Stimulated activated CD4-positive, alpha-beta T cell treated with anti-CD3 and anti-CD28 coated beads, TNF-alpha, amount 100 ng/mL, for 48 hours (primary cell): ENCODE measurements at places on chromosomes 3 and 15.

GRCh38 chr3:165193366-165194254 lies 2.6 kb downstream of the SLITRK3 start:
- no peak for DNase-seq

DNA sequence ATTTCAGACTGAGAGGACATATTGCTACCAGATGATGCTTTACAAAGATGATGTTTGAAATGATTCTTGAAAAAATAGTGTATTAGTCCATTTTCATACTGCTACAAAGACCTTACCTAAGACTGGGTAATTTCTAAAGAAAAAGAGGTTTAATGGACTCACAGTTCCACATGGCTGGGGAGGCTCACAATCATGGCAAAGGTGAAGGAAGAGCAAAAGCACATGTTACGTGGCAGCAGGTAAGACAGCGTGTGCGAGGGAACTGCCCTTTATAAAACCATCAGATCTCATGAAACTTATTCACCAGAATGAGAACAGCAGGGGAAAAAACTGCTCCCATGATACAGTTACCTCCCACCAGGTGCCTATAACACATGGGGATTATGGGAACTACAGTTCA lies 658.4 kb upstream of the CFAP20DC start:
- no peak for DNase-seq

DNA sequence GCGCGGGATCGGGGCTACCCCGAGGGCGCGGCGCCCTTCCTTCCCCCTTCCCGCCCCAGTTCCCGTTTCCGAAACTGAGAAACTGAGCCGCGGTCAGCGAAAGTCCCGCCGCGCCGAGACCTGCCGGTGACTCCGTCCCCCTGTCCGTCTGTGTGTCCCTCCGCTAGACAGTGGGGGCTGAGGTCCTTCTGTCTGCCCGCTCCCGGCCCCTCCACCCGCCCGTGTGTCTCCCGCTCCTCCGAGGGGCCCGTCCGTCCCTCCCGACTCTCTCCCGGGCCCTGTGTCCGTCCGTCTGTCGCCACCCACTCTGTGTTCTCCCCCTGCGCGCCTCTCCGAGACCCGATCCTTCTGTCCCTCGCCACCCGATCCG lies 426 bp downstream of the PRKCD start:
- no peak for DNase-seq

GRCh38 chr3:188052169-188053035 lies 101.6 kb upstream of the LPP start:
- no peak for DNase-seq

- DNase-seq, result no peak
Measured at GRCh38 chr15:45089712-45090373, 24.1 kb downstream of the DUOX2 start.

DNA sequence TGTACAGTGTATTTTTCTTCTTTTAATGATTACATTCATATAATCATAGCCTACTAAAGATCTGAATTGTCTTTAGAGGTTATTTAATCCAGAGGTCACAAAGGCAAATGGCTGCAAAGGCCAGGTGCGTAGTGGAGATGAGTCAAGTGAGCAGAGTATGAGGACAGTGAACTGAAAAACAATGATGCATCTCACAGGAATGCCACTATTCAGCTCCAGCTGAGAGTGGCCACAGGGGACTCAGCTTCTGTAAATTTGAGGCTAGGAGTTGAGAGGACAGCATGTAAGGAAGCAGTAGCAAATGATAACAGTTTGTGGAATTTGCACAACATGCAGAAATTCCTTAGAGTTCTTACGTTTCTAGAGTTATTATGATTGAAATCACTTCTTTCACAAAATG lies 50.4 kb downstream of the COL6A5 start:
- no peak for DNase-seq

- no peak for DNase-seq
Measured at GRCh38 chr15:92886042-92886537, 14.0 kb upstream of the CHD2 start.
